Anterior cingulate cortex (tissue), 58 donors: ENCODE measurements at places on chromosomes 6 and 20.

- DNase-seq: no peak
These were observed 199.1 kb downstream of the SCP2D1 start for GRCh38 chr20:19012676-19013075.

GRCh38 chr6:132412656-132413498 is 11.6 kb upstream of the MOXD1 start:
- DNase-seq: no peak

DNA sequence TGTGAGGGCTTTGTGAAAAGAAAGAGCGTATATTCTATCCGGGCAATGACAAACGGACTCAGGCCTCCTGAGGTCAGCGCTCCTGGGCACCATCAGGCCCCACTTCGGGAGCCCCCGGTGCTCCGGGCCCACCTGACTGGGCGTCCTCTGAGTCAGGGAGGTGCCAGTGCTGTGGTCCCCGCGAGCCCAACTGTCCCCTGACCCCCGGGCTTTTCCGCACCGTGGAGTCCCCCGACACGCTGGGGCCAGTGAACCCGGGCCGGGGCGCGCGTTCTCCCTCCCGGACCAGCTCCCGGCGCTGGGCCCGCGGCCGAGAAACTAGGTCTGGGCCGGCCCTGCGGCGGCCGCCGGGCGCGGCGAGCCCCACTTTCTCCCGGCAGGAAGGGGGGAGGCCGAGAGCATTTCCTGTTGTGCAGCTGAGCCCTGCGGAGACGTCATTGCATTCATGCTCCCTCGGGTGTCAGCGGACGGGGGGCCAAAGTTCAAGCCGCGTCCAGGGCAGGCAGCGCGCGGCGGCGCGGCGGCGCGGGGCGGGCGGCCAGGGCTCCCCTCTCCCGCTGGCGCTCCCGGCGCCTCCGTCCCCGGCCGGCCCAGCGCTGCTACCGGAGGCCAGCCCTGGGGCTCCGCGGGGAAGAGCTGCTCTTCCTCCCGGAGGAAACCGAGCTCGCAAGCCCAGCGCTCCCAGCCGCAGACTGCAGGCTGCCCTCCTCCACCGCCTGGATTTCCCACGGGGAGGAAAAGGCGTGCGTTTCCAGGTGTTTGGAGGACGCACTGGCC is 18.3 kb downstream of the HIVEP2 start:
- DNase-seq: peak; percentile 80

DNA sequence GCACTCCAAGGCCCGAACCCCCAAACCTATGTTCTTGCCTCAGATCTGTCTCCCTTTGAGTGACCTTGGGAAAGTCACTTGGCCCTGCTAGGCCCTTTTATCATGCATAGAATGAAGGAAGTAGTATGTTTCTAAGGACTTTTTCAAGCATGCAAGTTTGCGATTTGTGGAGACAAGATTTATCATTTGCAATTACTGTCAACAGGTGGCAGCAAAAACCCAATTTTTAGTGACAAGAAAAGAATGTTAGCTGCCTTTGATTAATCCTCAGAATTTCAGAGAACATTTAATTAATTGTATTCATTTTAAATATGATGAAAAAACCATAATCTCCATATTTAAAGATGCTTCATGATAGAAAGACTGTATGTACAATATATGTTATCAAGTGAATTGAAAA is 28.3 kb upstream of the PREP start:
- DNase-seq: no peak

DNA sequence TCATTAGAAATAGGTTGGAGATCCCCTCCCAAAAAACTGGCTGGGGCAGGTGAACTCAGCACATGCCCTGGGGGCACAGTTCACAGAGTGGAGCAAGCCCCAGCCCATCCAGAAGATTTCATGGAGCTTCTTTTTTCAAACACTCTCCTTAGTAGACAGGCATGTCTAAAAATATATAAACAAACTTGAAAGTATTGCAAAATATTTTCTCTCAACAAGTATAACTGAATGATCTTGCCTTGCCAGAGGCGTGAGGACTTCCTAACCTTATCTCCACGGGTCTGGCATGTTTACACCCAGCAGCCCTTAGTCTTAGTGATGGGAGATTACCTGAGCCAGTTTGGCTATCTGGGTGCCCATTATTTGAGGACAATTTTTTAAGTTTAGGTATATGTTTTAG is 107.1 kb downstream of the QRSL1 start:
- no peak for DNase-seq
